Immature natural killer cell (primary cell): ENCODE measurements at places on chromosomes 4 and X. TPM values are rescaled to one million over a fixed set of nuclear protein-coding genes. Genes with fewer than 3 reads are reported as not detected.
A peak's percentile ranks its signal among the peaks of the same experiment; 100 is the strongest.

DNA sequence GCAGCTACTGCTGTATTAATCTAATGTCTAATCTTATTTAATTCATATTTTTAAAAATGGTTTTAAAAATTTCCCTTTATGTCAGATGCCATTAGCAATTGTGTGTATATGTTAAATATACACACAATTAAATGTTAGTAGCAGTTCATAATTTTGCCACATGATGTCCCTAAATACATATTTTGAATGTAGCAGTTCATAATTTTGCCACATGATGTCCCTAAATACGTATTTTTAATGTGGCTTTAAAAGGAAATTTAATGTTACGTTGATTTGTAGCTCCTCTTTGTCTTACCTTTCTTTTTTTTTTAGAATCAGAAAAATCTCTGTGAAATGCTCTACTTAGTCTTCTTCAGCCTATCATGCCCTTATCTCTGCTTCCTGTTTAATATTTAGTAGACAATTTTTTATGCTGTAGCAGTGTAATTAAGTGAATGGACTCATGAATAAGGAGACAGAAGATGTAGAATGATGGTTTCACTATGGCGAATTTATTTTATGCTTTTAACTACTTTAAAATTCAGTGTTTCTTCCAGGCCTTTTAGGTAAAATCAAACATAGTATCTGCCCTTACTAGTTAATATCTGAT is 26.1 kb downstream of the RBM46 start:
- H3K36me3 ChIP-seq = no peaks in the 10 kb centered on the region
- H3K4me3 ChIP-seq = no peak overlapping the region
- no peaks in the 10 kb centered on the region for H3K4me1 ChIP-seq
- no peak for DNase-seq
- no peak overlapping the region for H3K27ac ChIP-seq

The TLR1 gene
- polyA plus RNA-seq = 16.6 TPM

- no peaks in the 10 kb centered on the region for H3K4me1 ChIP-seq
- H3K27me3 ChIP-seq = peaks cover 5% of the 10 kb centered on the region
- DNase-seq = no peak
- H3K36me3 ChIP-seq = no peaks in the 10 kb centered on the region
- H3K27ac ChIP-seq = no peak overlapping the region
Measured at GRCh38 chr4:57231781-57232180, 121.6 kb upstream of the IGFBP7 start.

DNA sequence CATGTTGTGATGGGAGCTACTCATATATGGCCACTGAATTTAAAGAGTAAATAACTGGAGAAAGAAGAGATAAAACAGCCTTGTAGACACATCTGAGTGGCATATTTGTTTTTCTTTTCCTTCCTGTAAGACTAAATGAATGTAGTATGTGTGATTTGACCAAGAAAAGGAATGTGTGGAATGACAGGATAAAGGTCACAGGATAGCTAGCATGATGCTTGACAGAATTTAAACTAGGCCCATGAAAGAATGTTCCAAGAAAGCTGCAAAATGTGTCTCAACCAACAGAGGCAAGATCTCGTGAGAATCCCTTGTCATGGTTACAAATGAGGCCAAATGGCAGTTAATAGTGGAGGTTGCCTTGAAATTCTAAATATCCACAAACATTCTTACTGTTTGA is 137.0 kb downstream of the KCNIP4 start:
- no peaks in the 10 kb centered on the region for H3K27me3 ChIP-seq
- H3K4me1 ChIP-seq = no peaks in the 10 kb centered on the region
- no peak overlapping the region for H3K27ac ChIP-seq
- no peak for DNase-seq
- H3K36me3 ChIP-seq = no peaks in the 10 kb centered on the region

The F8A3 gene
- polyA plus RNA-seq = 3.1 TPM

- H3K4me3 ChIP-seq = no peak overlapping the region
- H3K27me3 ChIP-seq = peaks cover 3% of the 10 kb centered on the region
- no peaks in the 10 kb centered on the region for H3K36me3 ChIP-seq
Measured at GRCh38 chrX:97330151-97330550, 446.4 kb downstream of the RPA4 start.

DNA sequence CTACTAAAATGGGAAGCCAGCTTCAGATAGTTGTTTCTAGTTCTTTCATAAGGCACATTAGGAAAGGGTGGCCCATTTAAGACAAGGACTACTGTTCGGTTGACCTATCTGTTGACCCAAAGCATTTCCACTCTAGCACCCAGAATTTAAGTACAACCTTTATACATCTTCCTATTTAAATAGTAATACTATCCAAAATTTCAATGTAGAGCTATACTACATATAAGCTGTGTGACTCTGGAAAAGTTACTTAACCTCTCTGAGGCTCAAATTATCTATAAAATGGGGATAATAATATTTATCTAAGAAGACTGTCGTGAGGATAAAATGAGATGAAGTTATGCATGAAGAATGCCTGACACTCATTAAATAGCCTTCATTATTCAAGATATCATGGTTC is 82.0 kb upstream of the TMEM164 start:
- H3K4me1 ChIP-seq = no peaks in the 10 kb centered on the region
- no peak overlapping the region for H3K4me3 ChIP-seq
- no peak overlapping the region for H3K27ac ChIP-seq

DNA sequence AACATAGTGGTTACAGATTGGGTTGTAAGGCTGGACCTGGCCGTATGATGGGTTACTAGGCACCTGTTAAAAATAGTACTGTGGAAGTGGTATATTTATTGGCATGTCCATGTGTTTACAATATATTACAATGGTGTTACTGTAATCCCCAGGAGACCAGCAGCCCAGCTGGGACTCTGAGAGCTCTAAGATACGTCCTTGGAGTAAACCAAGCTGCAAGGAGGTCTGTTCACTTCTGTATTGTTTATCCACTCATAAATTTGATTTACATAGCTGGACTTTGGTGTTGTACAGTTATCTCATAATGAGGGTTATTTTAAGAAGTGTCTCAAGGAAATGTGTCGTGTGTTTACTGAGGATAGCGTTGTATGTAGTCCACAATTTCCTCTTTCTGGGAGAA is 93.8 kb downstream of the TBL1X start:
- H3K36me3 ChIP-seq = no peaks in the 10 kb centered on the region
- H3K4me3 ChIP-seq = no peak overlapping the region
- no peaks in the 10 kb centered on the region for H3K27me3 ChIP-seq
- no peak for DNase-seq
- H3K27ac ChIP-seq = no peak overlapping the region
- peaks cover 34% of the 10 kb centered on the region for H3K4me1 ChIP-seq

DNA sequence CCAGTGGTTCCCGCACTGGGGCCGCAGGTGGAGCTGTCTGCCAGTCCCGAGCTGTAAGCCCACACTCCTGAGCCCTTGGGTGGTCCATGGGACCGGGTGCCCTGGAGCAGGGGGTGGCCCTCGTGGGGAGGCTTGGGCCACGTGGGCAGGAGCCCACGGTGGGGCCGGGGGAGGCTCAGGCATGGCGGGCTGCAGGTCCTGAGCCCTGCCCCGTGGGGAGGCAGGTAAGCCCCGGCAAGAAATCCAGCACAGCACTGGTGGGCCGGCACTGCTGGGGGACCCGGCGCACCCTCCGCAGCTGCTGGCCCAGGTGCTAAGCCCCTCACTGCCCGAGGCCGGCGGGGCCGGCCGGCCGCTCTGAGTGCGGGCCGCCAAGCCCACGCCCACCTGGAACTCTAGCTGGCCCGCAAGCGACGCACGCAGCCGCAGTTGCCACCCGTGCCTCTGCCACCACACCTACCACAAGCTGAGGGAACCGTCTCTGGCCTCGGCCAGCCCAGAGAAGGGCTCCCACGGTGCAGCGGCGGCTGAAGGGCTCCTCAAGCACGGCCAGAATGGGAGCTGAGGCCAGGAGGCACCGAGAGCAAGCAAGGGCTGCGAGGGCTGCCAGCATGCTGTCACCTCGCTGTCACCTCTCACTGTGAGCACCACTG is 2.0 kb upstream of the METAP1 start:
- H3K36me3 ChIP-seq = no peaks in the 10 kb centered on the region
- H3K27ac ChIP-seq = no peak overlapping the region
- no peak overlapping the region for H3K4me3 ChIP-seq

DNA sequence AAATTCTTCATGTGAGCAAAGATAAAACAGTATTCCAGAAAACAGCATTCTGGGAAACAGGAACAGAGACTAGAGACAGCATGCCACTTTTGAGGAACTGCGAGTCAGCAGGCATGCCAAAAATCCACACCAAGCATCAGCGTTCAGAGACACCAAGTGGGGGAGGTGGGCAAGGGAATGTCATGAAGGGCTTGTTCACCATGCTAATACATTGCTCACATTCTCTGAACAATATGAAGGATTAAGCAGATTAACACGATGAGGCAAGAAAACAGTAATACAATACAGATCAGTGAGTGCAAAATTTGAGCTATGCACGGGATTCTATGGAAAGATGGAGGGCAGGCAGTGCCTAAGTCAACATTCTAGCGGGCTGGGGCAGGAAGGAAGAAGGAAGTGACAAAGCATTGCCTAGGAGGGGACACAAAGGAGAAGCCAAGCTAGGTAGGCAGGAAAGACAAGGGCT is 278.3 kb downstream of the FBXW7 start:
- H3K4me3 ChIP-seq = no peak overlapping the region
- no peak overlapping the region for H3K27ac ChIP-seq
- no peaks in the 10 kb centered on the region for H3K36me3 ChIP-seq
- no peak for DNase-seq

DNA sequence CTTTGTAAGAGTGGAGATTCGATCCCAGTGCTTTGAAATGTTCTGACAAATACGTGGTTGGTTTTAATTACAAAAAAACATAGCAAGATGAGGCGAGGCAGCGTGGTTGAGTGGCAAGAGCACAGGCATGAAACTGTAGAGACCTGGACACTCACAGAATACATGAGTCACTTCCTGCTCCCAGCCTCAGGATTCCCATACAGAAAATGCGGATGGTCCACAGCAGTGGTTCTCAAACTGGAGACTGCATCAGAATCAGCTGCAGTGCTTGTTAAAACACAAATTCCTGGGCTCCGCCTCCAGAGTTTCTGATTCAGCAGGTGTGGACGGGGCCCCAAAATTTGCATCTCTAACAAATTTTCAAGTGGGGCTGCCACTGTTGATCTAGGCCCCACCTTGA is 10.1 kb downstream of the OTOP1 start:
- no peak overlapping the region for H3K4me3 ChIP-seq
- no peak overlapping the region for H3K27ac ChIP-seq
- no peaks in the 10 kb centered on the region for H3K4me1 ChIP-seq
- peaks cover 11% of the 10 kb centered on the region for H3K27me3 ChIP-seq
- H3K36me3 ChIP-seq = no peaks in the 10 kb centered on the region

DNA sequence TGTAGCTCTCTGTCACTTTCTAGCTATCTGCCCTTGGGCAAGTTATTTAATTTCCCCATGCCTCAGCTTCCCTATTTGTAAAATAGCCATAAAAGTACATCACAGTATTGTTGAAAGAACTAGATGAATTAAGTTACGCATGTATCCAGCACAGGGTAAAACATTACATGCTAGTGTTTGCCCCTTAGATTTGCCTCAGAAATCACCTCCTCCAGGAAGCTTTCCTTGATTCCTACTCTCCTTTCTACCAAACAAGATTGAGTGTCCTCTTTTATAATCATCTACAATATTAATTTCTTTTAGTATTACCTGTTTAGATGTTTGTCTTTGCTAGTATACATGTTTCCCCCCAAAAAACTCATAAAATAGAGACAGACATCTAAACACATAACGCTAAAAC is 369.5 kb downstream of the GBA3 start:
- no peaks in the 10 kb centered on the region for H3K36me3 ChIP-seq
- H3K4me3 ChIP-seq = no peak overlapping the region
- H3K27me3 ChIP-seq = peaks cover 2% of the 10 kb centered on the region
- no peak overlapping the region for H3K27ac ChIP-seq

The SLC6A14 gene
- not detected for polyA plus RNA-seq

GRCh38 chrX:12771445-12772069 is 19.7 kb upstream of the PRPS2 start:
- peaks cover 12% of the 10 kb centered on the region for H3K27me3 ChIP-seq
- peaks cover 7% of the 10 kb centered on the region for H3K4me1 ChIP-seq
- H3K4me3 ChIP-seq = no peak overlapping the region
- DNase-seq = peak; percentile 53
- no peak overlapping the region for H3K27ac ChIP-seq

DNA sequence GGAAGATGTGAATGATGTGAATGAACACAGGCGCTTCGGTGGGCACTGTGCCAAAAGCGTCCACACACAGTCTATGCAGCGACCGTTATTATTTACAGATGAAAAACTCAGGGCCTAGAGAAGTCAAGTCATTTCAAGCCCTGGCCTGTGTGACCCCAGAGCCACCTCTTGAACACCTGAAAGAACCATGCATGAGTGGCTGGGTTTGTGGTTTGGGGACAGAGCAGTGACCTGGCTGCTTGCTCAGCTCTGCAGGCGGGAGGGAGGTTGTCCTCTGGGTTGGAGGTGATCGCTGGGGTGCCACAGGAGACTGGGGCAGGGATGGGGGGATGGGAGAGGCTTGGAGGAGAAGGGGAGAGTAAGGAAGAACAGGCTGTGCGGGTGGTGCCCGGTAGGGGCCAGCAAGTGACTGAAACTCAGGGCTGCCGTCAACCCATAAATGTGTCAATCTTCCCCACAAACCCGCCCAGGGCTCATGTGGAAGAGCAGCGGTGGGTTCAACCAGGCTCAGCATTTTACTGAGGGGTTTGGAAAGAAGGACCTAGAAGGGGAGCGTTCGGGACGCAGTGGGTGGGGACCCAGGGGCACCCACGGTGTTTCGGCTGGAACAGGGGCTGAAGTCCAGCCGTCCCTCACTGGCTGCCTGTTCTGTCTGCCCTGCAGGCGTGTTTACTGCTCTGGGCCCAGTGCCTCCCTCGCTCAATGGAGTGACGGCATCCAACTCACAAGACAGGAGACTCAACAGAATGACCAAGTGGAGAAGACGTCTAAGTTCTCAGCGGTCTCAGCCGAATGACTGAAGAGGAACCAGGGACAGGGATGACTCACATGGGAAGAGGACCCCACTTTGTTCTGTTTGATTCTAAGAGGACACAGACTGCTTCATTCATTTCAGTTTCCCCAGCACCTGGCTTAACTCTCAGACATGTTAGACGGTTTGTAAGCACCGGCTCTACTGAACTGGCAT is 167.8 kb downstream of the AFAP1 start:
- H3K27ac ChIP-seq = no peak overlapping the region
- H3K27me3 ChIP-seq = no peaks in the 10 kb centered on the region
- peaks cover 26% of the 10 kb centered on the region for H3K36me3 ChIP-seq
- no peaks in the 10 kb centered on the region for H3K4me1 ChIP-seq
- DNase-seq = no peak
- no peak overlapping the region for H3K4me3 ChIP-seq

DNA sequence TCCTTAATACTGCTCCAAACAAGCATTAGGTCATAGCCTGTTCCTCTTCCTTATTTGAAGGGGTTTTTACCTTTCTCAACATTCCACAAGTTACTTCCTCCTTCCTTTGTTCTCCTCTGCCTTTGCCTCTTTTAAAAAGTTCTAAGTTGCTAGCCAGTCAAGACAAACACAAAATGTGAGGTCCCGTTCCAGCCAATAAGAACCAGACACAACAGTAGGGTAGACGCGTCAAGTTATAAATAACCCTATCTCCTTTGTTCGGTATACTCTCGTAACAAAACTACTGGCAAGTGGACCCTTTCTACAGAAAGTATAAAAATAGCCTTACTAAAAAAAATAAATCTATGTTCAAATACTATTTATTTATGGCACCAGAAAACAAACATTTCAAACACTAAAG is 6.3 kb upstream of the ACE2 start:
- H3K4me1 ChIP-seq = no peaks in the 10 kb centered on the region
- peaks cover 5% of the 10 kb centered on the region for H3K27me3 ChIP-seq
- H3K4me3 ChIP-seq = no peak overlapping the region
- no peak for DNase-seq
- no peak overlapping the region for H3K27ac ChIP-seq

The MSANTD1 gene
- not detected for polyA plus RNA-seq

GRCh38 chr4:7902101-7902553 is 37.5 kb downstream of the AFAP1 start:
- H3K4me3 ChIP-seq = no peak overlapping the region
- H3K36me3 ChIP-seq = no peaks in the 10 kb centered on the region

The NPNT gene
- not detected for polyA plus RNA-seq
